T follicular helper cell (primary cell): ENCODE measurements at places on chromosomes 12 and 14.

GRCh38 chr12:104718304-104718929, 239.7 kb downstream of the SLC41A2 start:
- no peak for DNase-seq

- DNase-seq = no peak
Observed at GRCh38 chr12:16573398-16574077, 32.4 kb downstream of the LMO3 start.

GRCh38 chr12:130765186-130765659, 49.1 kb upstream of the RIMBP2 start:
- no peak for DNase-seq

DNA sequence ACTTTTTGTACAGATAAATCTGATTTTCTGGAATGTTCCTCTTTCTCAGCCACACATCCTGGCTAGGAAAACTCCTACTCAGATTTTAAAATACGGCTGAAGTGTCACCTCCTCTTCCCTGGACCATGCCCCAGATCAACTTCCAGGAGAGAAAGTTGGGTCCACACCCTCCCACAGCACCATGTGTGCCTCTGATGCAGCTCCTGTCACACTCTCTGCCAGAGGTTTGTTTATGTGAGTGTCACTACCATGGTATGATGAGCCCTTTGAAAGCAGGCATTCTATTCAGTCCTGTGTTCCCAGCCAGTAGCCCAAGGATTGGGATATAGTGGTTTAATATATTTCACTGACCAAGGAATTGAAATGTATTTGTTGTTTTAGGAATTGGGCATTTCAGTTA, 287.2 kb upstream of the ATP2B1 start:
- no peak for DNase-seq

DNA sequence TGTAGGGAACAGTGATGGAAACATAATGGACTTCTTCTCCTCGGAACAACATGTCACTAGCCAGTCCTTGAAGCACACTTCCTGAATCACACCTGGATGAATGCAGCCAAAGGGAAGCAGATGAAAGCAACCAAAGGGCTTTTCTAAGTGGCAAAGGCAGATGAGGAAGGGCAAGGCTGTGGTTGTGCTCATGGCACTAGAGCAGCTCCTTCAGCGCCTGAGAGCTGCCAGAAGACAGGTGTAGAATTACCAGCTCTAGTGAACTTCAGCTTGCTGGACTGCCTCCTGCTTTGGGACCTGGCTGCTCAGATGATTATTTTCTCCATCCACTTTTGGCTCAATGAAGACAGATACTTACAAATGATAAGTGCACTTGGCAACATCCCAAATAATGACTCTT, 1372.1 kb upstream of the SEL1L start:
- DNase-seq = no peak

DNA sequence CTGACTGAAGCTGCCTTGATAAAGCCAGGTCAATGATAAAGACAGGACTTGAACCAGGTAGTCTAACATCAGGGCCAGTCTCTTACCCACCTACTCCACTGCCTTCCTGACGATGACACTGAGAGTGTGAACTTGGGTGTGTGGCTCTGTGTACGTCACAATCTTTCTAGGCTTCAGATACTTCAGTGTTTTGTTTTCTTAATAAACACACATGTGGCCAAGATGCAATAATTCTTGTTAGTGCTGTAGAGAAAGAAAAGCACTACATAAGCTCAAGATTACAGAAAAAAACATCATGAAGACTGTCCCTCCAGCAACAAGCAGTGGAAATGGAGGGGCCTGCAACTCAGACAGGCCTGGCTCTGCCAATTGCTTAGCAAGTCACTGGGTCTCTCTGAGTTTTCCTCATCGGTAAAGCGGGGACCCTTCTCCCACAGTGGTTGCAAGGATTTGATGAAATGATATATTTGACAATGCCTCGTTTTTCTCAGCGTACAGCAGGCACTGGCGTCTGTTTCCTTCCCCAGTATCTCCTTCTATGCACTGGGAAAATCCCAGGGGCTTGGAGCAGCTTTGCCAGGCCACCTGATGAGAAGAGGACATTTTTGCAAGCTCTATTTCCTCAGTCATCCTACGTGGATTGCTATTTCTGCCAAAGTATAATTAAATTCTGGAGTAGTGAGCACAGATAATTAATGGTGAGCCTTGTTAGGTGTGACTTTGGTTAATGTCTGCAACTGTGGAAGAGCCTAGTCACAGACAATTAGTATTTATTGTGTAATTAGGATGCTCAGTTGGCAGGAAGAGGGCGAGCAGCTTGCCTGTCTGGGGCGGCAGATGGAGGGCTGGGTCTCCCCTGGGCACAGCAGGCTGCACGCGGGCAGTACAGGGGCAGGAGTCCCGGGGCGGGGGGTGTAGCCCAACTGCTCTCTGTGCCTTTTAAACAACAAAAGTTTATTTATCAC, 55.8 kb upstream of the CHGA start:
- no peak for DNase-seq

DNA sequence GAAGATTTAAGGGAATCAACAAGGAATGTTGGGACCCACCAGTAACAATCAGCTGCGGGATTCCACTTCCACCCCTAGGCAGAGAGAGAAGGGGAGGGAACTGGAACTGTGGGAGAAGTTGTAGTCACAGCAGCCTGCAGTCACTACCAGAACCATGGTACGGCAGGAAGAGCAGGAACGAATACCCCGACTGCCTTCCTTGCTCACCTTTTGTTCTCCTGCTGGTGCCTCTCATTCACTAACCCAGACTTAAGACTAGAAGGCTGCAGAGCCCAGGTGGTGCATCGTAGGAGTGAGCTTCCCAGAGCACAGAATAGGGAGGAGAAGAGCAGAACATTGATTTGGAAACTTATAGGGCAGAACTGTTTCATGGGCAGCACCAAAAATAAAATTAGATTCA, 154.2 kb downstream of the DYRK2 start:
- no peak for DNase-seq

- no peak for DNase-seq
Observed at GRCh38 chr12:113474635-113475436, 3.2 kb upstream of the LHX5 start.

DNA sequence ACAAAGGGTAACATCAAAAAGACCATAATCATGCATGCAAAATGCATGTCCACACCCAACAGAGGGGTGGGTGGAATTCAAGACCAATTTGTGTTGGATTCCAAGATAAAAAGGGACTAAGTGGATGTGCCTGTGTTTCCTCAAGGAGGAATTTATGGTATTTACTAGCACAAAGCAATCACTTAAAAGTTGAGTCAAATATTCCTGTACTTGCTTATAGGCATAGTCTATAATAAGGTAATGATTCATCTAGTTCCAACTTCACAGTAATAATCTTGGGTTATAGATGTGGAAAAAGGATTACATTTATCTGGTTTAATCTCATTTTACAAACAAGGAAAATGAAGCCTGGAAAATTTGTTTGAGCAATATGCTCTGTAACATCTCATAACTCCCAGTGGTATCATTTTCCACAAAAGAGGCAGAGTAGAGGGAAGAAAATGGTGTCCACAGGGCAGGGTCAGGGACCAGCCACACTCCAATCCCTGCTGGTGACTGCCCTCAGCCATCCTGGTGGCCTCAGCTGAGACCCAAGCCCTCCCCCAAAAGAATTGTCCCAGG, 80.8 kb upstream of the REP15 start:
- DNase-seq = no peak

DNA sequence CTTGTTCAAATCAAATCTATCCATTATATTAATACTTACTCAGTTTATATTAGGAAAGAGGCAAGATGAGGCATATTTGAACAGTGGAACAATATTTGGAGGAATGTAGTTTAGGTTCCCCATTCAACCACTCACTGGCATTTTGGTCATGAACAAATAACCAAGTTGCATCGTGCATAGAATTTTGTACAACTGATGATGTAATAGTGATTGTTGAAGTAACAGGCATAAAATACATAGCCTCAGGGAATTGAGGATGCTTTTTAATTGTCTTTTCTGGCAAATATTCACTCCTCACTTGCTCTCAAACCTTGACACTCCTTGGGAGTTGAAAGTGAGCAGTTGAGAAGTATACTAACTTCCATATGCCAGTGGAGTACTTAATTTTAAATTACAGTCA, 175.2 kb downstream of the SRGAP1 start:
- DNase-seq = no peak

DNA sequence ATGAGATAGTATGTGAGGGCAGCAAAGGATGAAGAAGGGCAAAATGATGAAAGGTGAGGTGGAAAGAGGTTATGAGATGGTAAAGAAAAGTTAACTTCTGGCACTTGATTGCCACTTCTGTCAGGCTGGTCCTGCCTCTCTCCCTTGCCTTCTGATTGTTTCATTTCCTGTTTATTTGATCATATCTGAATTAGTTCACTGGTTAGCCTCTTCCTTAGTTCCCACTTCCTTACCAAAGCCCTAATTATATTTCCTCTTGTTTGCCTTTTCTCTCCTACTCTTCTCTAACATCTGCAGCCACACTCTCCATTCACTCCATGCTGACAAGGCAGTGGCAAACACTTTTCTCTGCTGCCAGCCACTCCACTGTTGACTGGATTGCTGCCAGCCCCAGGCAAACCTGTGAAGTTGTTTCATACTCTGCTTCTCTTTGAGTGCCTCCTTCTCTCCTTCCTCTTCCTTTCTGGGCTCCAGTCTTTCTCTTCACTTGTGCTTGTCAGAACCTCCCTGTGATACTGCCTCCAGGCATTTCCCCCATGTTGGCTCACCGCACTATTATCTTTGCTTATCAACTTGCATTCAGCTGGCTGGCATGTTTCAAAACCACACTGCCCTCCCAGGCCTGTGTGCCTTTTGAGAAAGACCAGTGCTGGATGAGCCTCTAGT, 8.1 kb downstream of the PNP start:
- no peak for DNase-seq
